CD8-positive, alpha-beta T cell (primary cell): ENCODE measurements at places on chromosomes 7 and 10.
A peak's percentile ranks its signal among the peaks of the same experiment; 100 is the strongest.

DNA sequence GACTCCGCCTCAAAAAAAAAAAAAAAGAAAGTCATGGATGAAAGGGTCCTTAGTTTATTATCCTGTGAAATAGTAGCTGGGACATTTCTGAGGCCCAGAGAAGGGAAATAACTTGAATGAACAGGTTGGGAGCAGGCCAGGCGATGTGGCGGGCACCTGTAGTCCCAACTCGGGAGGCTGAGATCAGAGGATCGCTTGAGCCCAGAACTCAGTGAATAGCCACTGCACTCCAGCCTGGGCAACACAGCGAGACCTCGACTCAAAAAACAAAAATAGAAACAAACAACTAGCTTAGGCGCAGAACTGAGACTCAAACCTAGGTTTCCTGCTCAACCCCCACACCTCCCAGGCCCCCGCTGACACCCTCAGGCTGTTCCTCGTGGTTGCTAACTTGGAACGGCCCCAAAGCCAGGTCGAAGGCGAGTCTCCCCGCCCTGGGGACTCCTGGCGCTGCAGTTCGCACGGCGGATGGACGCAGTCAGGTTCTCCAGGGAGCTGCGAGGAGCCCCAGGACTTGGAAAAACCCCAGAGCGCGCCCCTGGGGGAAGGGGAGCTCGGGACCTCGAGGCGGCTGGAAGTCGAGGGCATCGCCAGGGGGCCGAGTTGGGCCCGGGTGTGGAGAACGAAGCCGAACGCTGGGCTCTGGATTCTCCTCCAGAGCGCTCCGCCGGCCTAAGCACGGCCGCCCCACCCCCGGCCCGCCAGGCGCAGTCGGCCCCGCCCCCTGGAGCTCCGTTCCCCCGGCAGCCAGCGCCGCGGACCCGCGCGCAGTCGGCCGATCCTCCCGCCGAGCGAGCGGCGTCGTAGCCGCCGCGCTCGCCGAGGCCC is at the start of gene STOX1:
TSS of gene STOX1 (plus strand) at position 768 of the 828 bp plus-strand sequence. CDS start 93 bp downstream, outside the sequence.
- DNase-seq, result peak; percentile 25

GRCh38 chr10:72079356-72079755 is 9.0 kb downstream of the SPOCK2 start:
- peak; percentile 69 for DNase-seq

GRCh38 chr7:115789901-115790300 is 240.7 kb downstream of the TFEC start:
- no peak for DNase-seq

GRCh38 chr10:88219753-88220152 is 356.3 kb downstream of the PTEN start:
- DNase-seq, result no peak

DNA sequence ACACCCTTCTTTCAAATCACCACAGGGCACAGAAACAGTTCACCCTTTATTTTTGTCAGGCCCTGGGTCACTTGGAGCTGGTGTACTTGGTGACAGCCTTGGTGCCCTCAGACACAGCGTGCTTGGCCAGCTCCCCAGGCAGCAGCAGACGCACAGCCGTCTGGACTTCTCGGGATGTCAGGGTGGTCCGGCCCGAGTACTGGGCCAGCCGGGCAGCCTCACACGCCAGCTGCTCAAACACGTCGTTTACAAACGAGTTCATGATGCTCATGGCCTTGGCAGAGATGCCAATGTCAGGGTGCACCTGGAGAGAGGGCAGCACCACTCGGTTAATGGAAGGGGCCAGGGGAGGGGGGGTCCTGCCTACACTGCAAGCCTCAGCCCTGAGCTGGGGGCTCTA is 2.5 kb downstream of the H2BK1 start:
- DNase-seq, result no peak

- no peak for DNase-seq
Measured at GRCh38 chr10:88232029-88232895, 350.9 kb downstream of the RNLS start.

DNA sequence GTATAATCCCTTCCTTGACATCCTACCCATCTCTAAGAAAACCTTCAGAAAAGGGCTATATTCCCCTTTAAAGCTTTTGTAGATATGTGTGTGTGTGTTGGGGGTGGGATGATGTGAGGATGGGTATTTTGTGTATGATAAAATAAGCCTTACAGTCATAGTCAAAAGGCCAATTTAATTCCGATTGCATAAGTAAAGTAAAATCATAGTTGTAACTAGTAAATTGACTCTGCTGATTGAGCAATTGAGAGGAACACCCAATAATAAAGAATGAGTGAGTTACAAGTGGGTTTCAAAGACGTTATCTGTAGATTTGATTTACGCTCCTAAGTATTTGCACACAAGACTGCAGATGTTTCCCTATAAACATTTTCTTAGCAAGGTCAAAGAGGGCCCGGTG is 71.3 kb upstream of the ITPRID1 start:
- no peak for DNase-seq

- DNase-seq, result no peak
Measured at GRCh38 chr7:67423065-67423464, 426.4 kb downstream of the TYW1 start.

DNA sequence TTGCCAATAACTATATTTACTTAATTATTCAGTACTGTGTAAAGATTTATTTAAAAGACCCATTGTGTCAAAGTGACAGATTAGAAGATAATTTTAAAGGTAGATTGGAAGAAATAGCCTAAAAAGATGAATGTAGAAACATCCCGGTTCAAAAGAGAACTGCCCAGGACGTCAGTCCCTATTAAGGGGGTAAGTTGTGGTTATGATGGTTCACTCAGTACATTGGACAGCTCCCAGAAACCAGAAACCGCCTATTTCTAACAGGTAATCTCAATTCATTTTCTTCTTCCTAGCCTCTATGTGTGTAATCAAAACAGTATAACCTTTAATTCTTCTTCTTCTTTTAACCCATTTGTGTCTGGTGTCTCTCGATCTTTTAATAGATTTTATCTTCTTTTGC is 1.5 kb upstream of the FERD3L start:
- DNase-seq, result no peak

GRCh38 chr7:101749891-101750290 is 67.5 kb upstream of the CUX1 start:
- DNase-seq, result no peak

GRCh38 chr10:126376956-126377355 is 11.3 kb downstream of the ADAM12 start:
- no peak for DNase-seq

DNA sequence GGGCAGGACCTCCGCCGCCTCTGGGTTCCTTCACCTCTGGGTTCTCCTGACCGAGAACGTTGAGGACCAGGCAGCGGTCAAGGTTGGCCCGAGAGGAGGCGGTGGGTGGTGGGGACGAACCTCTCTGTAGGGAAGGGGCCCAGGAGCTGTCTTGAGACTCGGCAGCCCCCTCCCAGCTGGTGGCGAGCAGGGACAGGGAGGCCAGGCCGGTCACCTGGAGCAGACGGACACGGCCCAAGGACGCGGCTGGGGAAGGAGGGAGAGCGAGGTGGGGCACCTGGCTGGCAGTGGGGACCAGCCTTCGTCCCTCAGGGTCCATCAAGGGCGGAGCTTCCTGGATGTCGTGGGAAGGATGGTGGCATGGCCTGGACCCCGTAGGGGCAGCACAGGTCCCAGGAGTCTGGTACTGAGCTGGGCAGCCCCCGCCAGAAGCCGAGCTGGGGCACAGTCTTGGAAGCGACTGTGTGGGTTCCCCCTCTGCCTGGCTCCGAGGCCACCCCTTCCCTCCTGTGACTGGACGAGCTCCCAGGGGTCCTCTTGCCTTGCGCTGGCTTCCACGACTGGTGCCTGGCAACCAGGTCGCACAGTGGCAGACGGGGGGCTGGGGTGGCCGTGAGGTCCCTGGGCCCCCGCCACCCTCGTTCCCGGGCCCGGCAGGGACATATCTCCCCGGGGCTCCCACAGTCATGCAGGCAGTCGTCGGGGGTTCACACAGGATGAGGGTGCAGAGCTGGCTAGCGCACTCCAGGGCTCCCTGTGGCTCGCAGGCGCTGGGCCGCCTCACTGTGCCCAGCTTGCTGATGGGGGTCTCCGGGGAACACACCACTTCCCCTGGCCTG is 89.9 kb downstream of the DNAJB6 start:
- no peak for DNase-seq

GRCh38 chr7:51134013-51134441 is 182.6 kb downstream of the COBL start:
- no peak for DNase-seq

DNA sequence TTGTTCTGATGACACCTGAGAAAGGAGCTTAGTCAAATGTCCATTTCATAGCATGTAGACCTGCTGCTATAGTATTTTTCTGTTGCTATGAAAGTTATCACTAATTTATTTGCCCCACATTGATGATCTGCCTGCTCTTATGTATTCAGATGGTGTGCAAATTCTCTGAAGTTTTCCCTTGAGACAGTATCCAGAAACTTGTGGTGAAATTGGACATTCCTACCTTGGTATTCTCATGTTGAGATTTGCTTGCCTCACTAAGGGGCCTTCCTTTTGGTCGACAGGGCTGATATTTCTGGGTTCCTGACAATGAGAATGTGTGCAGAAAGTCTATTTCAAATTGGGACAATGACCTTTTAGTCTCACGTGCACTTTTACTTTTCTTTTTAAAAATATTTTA is 253.2 kb upstream of the FZD8 start:
- DNase-seq, result no peak

GRCh38 chr7:31465285-31465684 is 48.6 kb upstream of the ITPRID1 start:
- DNase-seq, result no peak

DNA sequence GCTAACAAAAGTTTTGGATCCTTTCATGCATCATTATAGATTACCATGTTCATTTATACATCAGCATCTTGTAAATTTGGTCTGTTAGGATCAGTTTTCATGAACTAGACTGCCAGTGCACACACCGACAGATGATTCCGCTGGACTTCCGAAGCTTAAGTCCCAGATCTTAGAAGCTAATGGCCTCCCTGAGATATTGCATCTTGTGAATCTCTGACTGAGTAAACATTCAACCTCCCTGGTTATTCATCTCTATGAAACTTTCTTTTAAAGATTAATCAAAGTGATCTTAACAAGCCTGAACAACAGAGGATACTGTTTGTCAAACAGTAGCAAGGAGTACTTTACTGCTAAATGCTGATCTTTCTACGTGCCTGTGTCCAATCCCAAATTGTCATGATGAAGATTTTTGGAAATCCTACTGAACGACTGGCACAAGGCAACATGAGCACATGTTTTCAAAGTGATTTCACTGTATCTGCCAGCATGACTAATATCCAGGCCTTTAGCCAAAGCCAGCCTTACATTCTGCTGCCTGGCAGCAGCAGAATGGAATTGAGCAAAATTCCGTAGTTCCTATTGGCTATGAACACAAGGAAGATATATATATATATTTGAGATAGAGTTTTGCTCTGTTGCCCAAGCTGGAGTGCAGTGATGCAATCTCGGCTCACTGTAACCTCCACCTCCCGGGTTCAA is 91.3 kb upstream of the ANK3 start:
- DNase-seq, result no peak

GRCh38 chr7:157675427-157675927 is 338.7 kb downstream of the DNAJB6 start:
- no peak for DNase-seq

DNA sequence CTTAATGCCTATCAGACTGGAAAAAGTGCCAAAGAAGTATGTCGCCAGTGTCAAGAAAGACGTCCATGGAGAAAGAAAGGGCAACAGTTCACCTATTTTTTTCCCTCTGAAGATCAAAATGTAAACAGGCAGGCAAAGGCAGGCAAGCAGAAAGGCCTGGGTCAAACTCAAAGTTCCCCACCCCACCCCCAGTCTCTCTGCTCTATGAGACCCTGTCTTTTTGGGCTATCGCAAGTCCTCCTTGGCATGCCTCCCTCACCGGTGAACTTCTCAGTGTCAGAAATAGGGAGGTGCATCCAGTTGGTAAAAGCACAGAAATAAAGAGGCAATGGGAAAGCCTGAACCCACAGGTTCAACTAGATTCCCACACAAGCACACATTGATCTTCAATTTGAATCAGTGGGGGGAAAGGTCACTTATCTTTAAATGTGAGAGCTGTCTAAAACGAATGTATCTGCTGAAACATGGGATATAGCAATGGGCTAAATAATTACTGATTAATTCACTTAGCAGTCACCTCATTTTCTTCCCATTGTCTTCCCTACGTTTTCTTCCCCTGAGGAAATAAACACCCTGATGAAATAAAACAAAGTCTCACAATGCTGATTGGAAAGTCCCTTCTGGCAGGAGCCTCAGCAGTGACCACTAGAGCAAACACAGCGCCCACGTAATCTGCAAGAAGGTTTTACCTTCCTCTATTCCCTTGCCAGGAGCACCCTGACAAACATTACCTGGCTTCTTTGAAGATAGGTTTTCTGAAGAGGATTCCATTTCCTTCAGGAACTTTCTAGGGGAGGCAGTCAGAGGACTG is 31.1 kb downstream of the JAZF1 start:
- DNase-seq, result no peak

GRCh38 chr7:105191331-105191730 is 177.3 kb downstream of the KMT2E start:
- no peak for DNase-seq
